ENCODE measurements at places on chromosomes 1 and 21.
A peak's percentile ranks its signal among the peaks of the same experiment; 100 is the strongest.

GRCh38 chr1:63843884-63844283, 70.1 kb downstream of the ROR1 start:
- no peak for DNase-seq

DNA sequence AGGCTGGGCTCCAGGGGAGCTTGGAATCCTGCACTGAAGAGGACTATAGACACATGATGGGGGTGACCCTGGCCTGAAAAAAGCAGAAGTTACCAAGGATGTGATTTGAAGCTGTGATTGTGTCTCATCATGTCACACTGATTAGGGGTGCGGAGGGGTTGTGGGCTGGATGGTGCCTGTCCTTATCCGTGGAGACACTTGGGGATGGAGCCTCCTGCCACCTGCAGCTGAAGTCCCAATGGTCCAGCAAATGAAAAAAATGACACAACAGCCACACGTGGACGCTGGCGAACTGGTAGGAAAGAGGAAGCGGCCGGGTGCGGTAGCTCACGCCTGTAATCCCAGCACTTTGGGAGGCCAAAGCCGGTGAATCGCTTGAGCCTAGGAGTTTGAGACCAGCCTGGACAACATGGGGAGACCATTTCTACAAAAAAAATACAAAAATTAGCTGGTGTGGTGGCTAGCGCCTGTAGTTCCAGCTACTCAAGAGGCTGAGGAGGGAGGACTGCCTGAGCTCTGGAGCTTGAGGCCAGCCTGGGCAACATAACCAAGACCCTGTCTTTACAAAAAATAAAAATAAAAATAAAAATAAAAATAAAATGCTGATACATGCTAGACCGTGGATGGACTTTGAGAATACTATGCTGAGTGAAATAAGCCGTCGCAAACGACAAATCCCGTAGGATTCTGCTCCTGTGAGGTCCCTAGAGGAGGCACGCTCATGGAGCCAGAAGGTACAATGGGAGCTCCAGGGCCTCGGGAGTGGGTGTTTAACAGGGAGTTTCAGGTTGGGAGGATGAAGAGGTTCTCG, 838 bp upstream of the IBA57 start:
- no peak for DNase-seq

DNA sequence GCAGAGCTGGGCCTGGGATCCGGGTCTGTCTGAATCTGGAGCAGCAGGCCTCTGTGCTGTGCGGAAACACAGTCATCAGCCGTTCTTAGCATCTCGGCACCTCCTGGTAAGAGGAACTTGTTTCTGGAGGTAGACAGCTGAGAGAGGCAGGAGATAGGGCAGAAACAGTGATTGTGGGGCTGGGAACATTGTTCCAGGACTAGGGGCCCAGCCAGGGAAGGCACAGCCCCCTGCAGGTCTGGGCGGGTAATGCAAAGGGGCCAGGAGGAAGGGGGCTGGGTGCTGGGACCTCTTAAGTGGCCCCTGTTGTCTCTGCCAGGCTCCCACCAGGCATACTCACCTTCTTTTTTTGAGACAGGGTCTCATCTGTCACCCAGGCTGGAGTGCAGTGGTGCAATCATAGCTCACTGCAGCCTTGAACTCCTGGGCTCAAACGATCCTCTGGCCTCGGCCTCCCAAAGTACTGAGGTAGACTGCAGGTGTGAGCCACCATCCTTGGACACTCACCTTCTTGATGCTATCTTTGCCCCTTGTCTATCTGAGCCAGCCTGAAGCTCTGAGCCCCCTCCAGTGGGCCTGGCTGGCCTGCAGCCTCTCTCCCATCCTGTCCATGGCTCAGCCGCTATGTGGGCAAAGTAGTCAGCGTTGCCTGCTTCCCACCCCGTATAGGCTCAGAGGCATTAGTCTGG, 134.3 kb upstream of the ZBTB40 start:
- peak; percentile 70 for DNase-seq

GRCh38 chr1:22332795-22333499, 118.7 kb upstream of the ZBTB40 start:
- no peak for DNase-seq

- no peak for DNase-seq
Measured at GRCh38 chr1:19360016-19360415, 47.9 kb downstream of the SLC66A1 start.

GRCh38 chr1:180236698-180237509, 6.8 kb downstream of the LHX4 start:
- DNase-seq = no peak

GRCh38 chr1:22731924-22732720, 21.5 kb downstream of the EPHB2 start:
- DNase-seq = no peak

- DNase-seq = no peak
Measured at GRCh38 chr1:45960930-45961715, 157.7 kb downstream of the MAST2 start.

DNA sequence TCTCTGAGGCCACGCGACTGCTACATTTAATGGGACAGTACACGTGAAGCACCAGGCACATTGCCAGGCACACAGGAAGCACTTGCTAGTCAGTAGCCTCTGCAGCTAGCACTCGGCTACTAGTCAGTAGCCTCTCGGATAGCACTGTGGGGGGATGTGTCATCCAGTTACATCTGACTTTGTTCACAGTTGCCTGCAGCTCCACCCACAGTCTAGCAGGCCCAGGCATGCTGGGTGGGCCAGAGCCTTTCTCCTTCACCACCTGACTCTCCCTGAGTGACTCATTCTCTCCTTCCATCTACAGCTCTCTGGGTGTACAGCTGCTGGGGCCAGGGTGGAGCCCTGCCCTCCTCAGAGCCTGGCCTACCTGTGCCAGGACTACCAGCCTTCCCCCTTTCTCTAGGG, 51.5 kb downstream of the PTPRF start:
- DNase-seq = no peak
